IPS DF 6.9 (cell line): ENCODE measurements at places on chromosomes 16 and 17.

DNA sequence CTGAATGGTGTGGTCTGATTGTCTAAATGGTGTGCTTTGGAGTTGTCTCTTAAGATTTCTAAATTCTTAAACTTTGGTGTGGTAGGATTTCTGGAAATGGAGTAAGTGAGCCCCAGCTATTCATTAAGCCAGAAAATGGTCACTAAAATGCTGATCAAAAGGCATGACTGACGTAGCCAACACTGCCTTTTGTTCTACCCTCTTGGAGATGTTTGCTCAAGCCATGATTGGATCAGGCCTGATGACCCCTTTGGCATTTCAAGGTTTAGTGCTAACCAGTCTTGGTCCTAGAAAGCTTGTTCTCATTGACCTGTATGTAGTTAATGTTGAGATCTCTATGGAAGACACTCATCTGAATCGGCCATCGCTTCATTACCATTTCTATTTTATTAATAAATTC lies 68.0 kb downstream of the KNOP1 start:
- no peak overlapping the region for H3K4me3 ChIP-seq
- peaks cover 14% of the 10 kb centered on the region; the same call in 1 of the 2 replicates for H3K36me3 ChIP-seq

GRCh38 chr17:54937018-54937417 lies 31.4 kb downstream of the COX11 start:
- no peak overlapping the region for H3K27ac ChIP-seq
- no peaks in the 10 kb centered on the region for H3K27me3 ChIP-seq
- peaks cover 29% of the 10 kb centered on the region; the same call in 1 of the 2 replicates for H3K36me3 ChIP-seq
- H3K4me1 ChIP-seq: no peaks in the 10 kb centered on the region
- DNase-seq: no peak

GRCh38 chr16:66590322-66590721 lies 11.1 kb downstream of the CMTM2 start:
- DNase-seq: no peak
- H3K27me3 ChIP-seq: no peaks in the 10 kb centered on the region
- no peak overlapping the region for H3K27ac ChIP-seq
- no peaks in the 10 kb centered on the region for H3K36me3 ChIP-seq
- no peaks in the 10 kb centered on the region for H3K4me1 ChIP-seq

GRCh38 chr16:8730335-8730915 lies 56.0 kb downstream of the ABAT start:
- H3K36me3 ChIP-seq: no peaks in the 10 kb centered on the region
- no peak overlapping the region for H3K4me3 ChIP-seq
- no peak overlapping the region for H3K27ac ChIP-seq
- H3K27me3 ChIP-seq: no peaks in the 10 kb centered on the region; the same call in 1 of the 2 replicates

DNA sequence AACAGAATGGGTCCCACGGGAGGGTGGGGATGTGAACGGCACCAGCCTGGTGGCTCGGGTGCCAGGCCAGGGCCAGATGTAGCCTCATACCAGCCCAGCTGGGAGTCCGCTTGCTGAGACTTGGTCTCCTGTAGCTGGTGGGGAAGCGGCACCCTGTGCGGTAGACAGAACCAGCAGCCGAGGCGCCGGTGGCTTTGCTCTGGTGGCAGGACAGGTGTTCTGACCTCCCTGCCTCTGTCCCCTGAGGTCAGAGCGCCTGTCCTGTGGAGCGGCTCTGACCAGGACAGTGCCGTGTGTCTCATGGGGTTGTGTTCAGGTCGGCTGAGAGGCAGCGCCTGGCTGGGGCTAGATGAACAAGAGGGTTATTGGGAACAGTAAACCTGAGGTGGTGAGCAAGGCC lies 20.1 kb downstream of the RAB40C start:
- DNase-seq: no peak
- H3K4me1 ChIP-seq: no peaks in the 10 kb centered on the region
- no peaks in the 10 kb centered on the region for H3K27me3 ChIP-seq
- no peak overlapping the region for H3K27ac ChIP-seq

GRCh38 chr17:78241277-78242023 lies 10.0 kb downstream of the TMEM235 start:
- H3K4me3 ChIP-seq: no peak overlapping the region
- no peaks in the 10 kb centered on the region for H3K27me3 ChIP-seq
- DNase-seq: no peak
- no peaks in the 10 kb centered on the region for H3K36me3 ChIP-seq

GRCh38 chr16:30041841-30042240 lies 10.8 kb upstream of the TLCD3B start:
- H3K4me3 ChIP-seq: no peak overlapping the region
- no peak overlapping the region for H3K27ac ChIP-seq
- no peaks in the 10 kb centered on the region for H3K4me1 ChIP-seq
- H3K27me3 ChIP-seq: no peaks in the 10 kb centered on the region
- DNase-seq: no peak
